Cardiac muscle cell (in vitro differentiated cells and primary cell): ENCODE measurements at places on chromosomes 11 and 22.

DNA sequence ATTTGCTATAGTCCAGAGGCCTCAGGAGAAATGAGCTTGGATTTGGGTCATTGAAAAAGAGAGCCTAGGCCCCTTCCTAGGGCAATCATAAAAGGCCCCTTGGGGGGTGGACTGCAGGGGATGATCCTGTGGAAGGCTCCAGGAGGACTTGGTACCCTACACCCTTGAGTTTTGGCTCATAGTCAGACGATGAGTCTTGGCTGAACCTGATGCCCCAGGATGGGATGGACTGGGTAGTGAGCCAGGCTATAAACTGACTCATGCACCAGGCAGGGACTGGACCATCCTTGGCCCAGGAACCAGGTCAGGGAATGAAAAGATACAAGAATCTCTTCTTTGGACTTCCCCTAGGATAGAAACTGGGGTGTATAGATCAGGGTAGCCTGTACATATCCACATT, 54.2 kb downstream of the NAV2 start:
- DNase-seq: no peak

- peak; percentile 54 for DNase-seq
These were observed 554 bp upstream of the NRIP3 start for GRCh38 chr11:9004183-9004926.

DNA sequence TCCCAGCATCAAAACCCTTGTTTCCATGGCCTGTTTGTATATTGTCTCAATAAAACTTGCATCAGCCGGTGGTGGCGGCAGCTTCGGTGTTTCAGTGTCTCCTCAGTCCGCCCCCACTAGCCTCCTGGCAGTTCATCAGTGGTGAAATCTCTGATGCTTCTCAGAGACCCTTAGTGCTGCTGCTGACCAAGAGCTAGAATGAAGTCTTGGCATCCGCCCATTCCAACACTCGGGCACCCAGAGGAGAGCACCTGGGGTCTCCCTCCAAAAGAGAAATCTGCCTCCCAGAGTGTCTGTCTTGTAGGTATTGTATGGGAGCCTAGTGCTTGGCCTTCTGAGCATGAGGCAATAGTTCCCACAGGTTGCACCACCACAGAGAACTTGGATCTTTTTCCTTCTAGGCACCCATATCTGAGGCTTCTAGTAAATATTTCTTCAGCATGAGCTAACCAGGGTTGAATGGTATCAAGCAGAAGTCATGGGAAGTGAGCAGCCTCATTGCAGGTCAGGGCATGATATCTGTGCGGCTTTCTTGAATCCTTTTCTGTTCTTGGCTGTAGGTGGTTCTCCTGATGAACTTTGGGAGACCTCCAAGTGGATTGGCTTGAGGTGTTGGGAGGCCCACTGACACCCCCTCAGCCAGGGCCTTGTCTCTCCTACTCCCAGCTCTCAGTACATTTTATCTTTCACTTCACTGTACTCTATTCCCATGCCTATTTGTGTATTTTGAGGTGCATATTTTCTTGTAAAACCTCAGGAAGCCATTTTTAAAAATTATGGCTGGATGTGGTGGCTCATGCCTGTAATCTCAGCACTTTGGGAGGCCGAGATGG, 13.2 kb upstream of the AIFM3 start:
- peak; percentile 88 for DNase-seq

GRCh38 chr22:44586999-44587736, 89.1 kb upstream of the RTL6 start:
- DNase-seq: peak; percentile 23

GRCh38 chr22:27416511-27417420, 384.8 kb downstream of the MN1 start:
- DNase-seq: peak; percentile 93

- DNase-seq: peak; percentile 86
These were observed 176.1 kb upstream of the NCAM1 start for GRCh38 chr11:112785149-112785548.

- no peak for DNase-seq
These were observed 160.0 kb downstream of the TRIM29 start for GRCh38 chr11:119977881-119978280.

DNA sequence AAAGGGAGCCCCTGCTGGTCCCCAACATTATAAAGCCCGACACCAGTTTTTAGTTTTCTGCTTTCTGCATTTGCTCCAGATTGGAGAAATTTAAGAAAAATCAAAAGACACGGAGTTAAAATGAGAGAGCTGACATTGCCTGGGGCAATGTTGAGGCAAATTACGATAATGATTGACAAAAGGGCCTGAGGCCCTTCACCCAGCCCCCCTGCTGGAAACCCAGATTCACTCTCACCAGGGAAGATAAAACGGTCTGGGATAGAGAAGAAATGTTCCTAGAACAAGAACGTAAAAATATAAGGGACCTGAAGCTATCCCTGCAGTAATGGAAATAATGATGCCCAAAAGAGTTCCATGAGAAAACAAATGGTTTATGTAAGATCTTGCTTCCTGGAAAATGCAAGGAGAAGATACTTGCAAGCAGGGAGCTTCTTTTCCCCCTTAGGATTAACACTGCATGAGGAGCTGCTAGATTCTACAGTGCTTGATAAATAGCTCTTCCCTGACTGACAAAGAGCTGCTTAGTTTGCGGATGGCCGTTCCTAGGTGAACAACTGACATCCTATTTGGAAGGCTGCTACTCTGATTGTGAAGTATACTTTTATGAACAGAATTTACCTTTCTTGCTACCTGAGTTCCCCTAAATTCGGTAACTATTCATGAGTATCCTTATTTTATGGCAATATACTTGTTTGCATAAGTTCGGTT, 40.6 kb upstream of the GNAZ start:
- DNase-seq: no peak

DNA sequence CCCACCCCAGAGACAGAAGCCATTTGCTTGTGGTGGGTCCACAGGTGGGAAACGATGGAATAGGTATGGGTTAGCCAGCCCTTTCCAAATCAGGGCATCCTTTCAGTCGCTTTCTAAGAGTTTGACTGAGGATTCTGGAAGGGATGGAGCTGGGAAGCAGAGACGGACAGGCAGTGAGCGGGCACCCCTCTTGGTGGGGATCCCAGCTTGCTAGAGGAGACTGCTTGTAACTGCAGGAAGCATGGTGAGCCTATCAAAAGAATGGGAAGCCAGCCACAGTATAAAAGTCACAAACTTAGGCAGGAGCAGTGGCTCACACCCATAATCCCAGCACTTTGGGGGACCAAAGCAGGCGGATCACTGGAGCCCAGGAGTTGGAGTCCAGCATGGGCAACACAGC, 6.1 kb upstream of the PDGFB start:
- DNase-seq: no peak

GRCh38 chr11:35326266-35326879, 93.0 kb downstream of the SLC1A2 start:
- no peak for DNase-seq

GRCh38 chr11:108871867-108872266, 207.0 kb downstream of the DDX10 start:
- no peak for DNase-seq

DNA sequence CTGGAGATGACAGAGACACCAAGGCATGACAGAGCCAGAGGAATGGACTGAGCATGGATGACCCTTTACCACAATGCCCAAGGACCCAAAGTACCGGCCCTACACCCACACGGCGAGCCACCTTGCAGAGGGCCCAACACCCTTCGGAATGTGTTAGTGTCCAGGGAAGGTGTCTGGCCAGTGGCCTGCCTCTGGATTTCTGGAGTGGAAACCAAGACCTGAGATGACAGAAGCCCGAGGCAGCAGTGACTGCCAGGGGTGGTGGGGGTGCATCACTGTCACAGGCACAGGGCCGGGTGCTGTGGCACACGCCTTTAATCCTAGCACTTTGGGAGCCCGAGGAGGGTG, 28.7 kb downstream of the PDGFB start:
- DNase-seq: no peak

DNA sequence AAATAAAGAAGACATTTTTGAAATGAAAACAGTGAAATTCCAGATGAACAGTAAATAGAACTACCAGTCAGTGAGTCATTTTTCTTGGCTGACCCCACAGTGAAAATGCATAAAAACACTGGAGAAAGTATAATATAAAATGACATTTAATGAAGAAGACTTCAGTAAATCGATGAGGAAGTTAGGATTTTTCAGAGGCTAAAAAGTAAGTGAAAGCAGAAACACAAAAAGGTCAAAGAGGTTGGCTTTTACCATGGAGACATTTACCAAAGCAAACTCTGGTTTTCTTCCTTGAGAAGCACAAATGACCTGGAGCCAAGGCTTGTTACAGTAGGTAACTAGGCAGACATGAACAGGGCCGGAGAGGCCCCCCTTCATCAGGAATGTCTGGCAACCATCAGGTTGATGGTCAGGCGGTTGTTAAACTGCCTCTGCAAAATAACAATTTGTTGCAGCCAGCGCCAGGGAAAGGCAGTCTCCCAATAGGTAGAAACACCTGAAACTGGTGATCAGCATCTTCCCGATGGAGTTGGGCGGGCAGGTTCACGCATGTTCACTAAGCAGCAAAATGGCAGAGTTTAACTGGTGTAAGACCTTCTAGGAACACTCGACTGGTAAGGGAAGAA, 16.7 kb upstream of the TMEM123 start:
- peak; percentile 27 for DNase-seq

DNA sequence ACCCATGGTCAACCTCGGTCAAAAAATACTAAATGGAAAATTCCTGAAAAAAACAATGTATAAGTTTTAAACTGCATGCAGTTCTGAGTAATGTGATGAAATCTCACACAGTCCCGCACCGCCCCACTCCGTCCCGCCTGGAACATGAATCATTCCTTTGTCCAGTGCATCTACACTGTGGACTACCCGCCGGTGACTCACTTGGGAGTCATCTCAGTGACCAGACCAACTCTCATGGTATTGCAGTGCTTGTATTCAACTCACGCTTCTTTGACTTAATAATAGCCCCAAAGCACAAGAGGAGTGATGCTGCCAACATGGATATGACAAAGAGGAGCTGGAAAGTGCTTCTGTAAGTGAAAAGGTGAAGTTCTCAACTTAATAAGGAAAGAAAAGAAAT, 48.8 kb downstream of the ARHGAP32 start:
- peak; percentile 100 for DNase-seq

GRCh38 chr11:118886681-118887111, 3.0 kb downstream of the CXCR5 start:
- no peak for DNase-seq

GRCh38 chr11:117143390-117143789, 697 bp upstream of the PAFAH1B2 start:
- peak; percentile 45 for DNase-seq

GRCh38 chr22:29313576-29314466, 1.7 kb downstream of the RASL10A start:
- DNase-seq: no peak

DNA sequence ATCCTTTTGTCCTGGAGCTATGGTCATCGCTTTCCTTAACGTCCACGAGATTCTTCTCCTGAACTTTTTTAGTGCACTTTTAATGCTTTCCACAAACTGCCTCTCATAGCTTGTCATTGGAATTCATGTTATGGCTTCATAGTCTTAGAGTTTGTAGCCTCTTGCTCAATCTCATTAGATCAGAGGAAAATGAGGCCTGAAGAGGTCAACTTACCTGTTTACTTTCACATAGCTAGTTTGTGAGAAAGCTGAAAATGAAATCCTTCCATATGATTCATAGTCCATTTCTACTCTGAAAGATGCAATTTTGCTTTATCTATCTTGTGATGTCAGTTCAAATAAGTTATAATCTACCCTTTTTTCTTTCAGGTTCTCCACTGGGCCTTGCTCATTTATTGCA, 1747.2 kb upstream of the RAG2 start:
- no peak for DNase-seq

DNA sequence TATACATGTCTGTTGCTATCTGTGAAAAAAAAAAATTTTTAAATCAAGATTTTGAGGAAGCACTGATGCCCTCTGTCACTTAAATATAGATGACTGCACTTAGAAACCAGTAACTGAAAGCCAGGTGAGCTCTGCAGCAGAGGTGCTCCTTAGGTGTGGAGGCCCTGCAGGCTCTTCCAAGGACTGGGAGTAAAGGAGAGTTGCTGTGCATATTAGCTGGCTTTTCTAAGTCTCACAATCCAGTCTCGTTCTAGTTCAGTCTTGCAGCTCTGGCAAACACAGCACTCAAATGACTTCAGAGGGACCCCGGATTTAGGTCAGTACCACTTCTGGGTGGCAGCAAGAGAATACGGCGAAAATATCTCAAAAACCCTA, 61.0 kb downstream of the LARGE2 start:
- no peak for DNase-seq

GRCh38 chr11:121589946-121590537, 137.3 kb upstream of the SORL1-AS1 start:
- DNase-seq: no peak

GRCh38 chr11:58562375-58562800, 13.3 kb downstream of the LPXN start:
- no peak for DNase-seq

DNA sequence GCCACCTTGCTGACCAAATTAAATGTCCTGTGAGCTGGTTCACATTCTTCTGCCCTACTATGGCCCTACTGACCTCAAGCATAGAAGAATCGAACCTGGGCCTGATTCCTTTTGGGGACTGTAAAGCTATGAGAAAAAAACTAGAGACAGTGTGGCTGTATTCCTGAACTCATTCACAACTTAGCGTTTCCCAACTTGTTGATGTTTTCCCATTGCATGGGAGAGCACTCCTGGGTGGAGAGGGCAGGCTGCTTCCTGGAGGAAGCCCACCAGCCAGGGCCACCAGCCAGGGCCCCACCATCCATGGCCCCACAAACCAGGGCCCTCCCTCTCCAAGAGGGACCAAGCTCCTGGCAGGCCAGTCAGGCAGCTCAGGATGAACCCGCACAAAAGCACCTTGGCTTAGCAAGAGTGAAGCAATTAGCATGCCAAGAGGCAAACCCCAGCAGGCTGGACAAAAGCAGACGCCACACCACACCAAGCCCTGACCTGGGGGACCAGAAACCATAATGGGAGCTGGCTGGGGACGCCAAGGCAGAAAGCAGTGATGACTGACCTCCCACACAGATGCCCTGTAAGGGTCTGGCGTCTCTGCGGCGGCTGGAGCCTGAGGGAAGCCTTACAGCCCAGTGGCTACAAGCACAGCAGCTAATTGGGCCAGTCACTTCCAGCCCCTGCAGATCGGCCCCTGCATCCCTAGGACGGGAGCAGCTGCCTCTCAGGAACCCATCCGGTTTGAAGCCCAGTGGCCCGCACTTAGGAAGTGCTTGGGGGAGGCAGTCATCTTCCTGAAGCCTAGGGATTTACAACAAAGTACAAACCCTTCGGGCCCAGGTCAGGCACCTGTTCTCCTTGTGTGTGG, 2.1 kb downstream of the CERK start:
- DNase-seq: no peak

- DNase-seq: no peak
These were observed 12.5 kb downstream of the LRP4 start for GRCh38 chr11:46905806-46906205.

GRCh38 chr11:13448876-13449275, 14.1 kb downstream of the BTBD10 start:
- no peak for DNase-seq

- DNase-seq: no peak
These were observed 36.2 kb downstream of the SERPINH1 start for GRCh38 chr11:75598264-75598663.
